ENCODE measurements at places on chromosomes 6 and 20.

DNA sequence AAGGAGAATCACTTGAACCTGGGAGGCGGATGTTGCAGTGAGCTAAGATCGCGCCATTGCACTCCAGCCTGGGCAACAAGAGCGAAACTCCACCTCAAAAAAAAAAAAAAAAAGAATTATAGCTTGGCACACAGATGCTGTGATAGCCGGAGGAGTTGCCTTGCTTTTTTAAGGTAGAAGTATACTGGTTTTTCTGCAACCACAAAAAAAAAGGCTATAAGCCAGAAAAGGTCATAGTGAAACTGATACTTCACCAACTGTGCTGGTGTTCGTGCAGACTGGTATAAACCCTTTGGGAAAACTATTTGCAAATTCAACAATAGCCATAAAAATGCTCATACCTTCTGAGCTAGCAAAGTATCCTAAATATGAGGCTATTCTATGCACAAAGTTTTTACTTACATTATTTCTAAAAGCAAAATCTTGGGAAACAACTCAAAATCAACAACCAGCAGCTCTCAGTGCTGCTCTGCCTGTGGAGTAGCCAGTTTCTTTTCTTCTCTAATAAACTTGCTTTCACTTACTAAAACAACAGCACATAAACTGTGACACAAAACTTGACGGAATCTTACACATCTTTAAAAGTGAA lies 44.0 kb downstream of the B4GALT5 start:
- peak; percentile 62 for DNase-seq

GRCh38 chr6:155340464-155341129 lies 26.3 kb upstream of the TFB1M start:
- no peak for DNase-seq

- DNase-seq: peak; percentile 71
Measured at GRCh38 chr6:139029470-139030227, 1.1 kb downstream of the ABRACL start.

GRCh38 chr20:53085720-53086119 lies 113.6 kb downstream of the TSHZ2 start:
- no peak for DNase-seq

GRCh38 chr20:45581702-45582101 lies 2.6 kb upstream of the WFDC8 start:
- DNase-seq: no peak

DNA sequence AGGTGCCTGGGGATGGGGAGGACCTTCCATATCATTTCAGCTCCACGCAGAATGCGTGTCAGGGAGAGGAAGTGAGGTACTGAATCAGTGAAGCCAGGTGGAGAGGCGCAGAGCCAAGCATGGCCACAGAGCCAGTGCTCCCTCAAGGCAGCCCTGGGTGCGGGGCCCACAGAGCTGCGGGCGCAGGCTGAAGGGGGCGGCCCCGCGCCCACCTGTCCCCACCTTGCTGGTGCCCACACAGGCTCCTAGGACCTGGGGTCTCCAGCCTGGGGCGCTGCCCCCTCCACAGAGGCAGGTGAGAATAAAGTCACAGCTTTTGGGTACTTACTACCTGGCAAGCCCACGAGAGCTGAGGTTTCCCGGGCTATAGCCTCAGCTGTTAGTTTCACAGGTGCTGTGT lies 40.0 kb upstream of the GATA5 start:
- DNase-seq: no peak

GRCh38 chr6:25359891-25360290 lies 80.7 kb downstream of the CARMIL1 start:
- no peak for DNase-seq

DNA sequence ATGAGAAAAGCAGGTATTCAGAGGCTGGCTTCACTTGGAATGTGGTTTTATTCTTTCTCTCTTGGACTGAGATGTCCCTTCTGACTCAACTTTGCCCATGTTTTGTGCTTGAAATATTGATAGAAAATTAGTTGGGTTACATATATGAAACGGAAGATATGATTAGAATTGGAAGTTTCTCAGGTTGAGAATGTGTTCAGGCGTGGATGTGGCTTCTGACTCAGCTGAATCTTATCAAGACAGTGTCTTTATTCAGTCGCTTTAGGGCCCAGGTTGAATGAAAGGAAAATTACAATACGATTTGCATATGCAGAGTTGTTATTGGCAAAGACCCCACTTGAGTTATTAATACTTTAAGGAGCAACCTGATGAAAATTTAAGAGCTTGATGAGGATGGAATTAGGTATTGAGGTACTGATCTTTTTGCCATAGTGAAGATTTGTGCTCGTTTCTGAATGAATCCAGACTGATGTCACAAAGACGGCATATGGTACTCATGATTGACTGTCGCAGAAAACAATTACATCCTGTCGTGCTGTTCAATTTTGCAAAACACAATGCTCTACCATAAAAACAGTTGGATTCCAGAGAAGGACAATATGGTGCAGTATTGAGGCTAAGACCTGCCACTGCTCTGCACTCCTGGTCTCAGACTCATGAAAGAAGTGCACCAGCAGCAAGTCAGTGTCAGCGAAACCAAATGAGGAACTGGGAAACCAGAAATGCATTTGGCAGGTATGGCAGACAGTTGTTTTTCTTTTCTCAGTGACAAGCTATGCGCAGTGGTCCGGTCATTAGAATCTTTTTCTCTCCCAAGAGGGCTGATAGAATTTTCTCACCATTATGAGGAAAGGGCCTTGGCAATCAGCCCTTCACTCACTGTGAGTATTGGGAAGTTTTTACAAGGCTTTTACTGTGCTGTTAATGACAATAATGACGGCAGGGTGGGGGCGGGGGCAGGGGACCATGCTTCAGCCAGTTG lies 158.3 kb downstream of the DOK5 start:
- no peak for DNase-seq

GRCh38 chr6:109083657-109084056 lies 11.0 kb downstream of the SESN1 start:
- DNase-seq: no peak

GRCh38 chr20:910870-911770 lies 5.0 kb downstream of the ANGPT4 start:
- DNase-seq: no peak

- DNase-seq: peak; percentile 66
Measured at GRCh38 chr6:11585426-11586016, 48.0 kb downstream of the TMEM170B start.

Measured in suppressor macrophage treated with lipopolysaccharide for 4 hours (primary cell).